ENCODE measurements at places on chromosomes 3 and 15.

DNA sequence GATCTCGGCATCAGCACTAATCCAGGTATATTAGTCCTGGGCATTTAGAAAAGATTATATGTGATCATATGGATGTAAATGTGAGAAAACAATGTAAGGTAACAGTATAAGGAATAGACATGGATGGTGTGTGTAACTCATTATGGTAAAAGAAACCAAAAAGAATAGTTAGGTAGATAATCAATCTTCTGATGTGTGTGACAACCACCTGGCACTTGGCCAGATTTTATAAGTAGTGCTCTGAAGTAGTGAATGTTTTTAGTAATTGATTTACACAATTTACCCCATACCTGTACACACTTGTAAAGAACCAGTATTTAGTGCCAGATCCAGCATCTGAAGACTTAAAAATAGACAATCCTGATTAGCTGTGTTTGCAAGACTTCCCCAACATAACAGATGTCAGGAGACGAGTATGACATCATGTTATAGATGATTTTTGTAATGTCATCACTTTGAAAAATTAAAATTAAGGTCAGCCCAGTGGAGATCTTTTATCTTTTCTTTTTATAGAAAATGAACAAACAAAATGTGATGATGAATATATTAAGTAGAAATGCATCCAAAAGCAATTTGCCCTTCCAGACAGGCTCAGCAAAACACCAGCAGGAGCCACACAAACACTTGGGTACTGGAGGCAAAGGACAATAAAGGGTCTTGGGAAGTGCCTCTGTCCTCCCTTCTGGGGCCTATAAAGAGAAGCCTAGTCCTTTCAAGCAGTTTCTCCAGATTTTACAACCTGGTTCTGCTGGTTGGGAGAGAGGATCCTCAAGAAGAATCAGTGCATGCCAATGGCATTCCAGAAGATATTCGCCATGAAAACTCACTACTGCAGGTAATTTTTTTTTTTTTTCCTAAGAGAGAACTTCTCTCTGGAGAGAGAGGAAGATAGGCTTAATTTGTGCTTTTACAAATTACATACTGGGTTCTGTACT, 140.7 kb downstream of the MECOM start:
- no peak for DNase-seq

DNA sequence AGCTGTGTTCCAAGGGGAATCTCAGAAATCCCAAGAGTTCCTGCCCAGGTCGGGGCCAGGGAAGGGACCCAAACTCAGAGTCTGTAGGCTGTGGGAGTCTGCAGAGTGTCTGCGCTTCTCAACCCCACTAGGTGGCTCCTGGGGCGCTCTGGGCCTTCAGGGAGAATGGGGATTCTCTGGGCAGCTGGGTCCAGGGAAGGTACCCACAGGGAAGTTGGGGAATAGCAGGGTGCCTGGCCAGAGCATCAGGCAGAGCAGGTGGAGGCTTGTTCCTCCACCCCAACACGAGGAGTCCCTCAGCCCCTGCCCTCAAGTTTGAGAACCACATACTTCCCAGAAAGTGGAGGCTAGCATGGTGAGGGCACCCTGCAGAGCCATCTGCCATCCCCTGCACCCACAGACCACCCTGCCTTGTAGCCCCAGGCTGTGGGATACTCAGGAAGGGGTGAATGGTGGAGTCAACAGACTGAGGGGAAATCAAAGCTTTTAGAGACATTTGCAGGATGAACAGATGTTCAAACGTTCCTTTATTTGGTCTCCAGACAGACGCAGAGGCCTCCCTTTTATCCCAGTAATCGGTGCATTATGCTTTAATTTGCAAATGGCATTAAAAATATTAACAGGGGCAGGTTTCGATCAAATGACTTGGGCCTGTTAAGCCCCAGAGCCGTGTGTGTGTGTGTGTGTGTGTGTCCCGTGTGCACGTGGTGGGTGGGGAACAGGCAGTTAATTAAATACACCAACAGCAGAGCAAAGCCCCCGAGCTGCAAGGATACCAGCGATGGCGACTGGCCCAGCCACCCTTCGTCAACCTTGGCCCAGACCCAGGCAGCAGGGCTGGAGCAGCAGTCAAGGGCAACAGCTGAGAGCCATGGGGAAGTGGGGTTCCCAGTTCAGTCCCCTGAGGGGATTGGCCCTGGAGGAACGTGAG, 57.7 kb downstream of the DNAJB8 start:
- no peak for DNase-seq

DNA sequence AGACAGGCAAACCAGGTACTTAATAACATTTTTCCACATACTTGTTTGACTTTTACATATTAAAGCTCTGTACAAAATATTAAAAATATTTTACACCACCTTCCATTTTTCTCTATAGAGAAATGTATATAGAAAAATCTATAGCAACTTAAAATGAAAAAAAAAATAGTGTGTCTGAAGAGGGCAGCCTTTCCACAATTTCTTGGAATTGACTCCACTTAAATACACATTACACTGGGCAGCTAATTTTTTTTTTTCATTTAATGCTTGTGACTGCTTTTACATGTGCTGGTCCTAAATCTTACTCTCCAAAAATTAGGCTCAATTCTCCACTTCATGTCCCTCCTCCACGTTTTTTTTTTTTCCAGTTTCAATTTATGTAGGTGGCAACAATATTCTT, 427.0 kb upstream of the RBMS3 start:
- DNase-seq, result no peak

- DNase-seq, result no peak
Measured at GRCh38 chr3:188326968-188327367, 173.0 kb downstream of the LPP start.

DNA sequence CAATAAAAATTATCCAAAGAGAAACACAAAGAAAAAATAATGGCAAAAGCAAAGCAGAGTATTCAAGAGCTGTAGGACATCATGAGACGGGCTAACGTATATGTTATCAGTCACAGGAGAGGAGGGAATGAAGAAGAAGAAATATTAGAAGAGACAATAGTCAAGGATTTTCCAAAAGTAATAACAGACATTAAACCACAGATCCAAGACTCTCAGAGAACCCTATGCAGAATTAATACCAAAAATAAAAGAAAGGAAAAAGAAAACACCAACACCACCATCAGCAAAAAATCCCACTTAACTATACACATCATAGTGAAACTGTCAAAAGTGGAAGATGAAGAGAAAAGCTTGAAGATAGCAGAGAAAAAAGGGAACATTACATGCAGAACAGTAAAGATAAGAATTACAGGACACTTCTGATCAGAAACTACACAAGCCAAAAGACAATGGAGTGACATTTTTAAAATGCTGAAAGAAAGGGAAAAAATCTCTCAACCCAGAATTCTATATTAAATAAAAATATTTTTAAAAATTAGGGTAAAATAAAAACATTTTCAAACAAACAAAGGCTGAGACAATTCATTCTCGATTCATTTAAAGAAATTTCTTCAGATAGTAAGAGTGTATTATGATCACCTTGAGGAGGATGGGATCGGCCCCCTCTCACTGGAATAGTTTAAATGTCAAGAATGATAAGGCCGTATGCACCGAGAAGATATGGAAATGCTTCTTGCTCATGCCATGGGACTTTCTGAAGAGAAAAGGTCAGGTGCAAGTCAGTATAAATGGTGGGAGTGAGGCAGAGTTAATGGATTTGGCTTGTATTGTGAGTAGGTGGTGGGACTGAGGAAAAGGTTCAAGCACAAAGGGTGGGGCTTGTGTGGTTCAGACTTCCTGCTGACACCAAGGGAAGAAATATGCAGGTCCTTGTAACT, 28.5 kb downstream of the TM2D3 start:
- no peak for DNase-seq

DNA sequence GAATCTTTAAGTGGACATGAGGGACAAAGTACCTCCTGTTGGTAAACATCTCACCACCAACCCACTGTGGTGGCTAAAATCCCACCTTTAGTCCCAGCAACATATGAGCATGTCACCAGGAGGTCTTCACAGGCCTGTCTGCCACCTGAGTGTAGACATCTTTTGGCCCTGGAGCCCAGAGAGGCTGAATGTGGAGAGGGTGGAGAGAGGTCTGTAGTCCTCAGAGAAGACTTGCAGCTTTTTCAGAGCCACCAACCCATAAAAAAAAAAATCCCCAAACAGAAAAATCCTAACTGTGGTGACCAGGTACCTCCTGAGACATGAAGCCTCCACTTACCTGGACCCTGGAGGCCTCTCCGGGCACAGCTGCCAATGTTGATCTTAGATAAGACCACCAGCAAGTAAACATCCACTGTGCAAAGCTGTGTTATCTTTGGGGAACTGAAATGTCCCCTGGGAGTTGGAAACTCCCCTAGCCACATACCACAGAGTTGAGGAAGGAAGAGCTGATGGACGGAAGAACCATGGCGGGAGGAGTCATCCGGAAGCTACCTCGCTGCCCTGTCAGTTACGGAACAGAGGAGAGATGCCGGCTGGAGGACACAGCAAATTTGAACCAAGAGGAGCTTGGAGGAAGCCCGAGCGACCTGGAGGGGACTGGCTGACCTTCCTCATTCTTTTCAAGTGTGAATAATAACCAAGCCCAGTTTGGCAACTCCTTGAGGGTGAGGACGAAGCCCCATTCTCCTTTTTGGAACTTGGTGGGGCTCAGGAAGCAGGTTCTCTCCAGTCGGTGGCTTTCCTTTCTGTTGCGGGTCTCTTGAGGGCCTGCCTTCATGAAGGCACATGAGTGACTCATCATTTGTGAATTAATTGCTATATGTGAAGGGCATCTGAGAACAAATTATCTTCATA, at the start of gene GHRL:
GHRL (minus strand) TSS at position 443 of the 915 bp plus-strand sequence. CDS start 2,767 bp downstream, outside the sequence.
- no peak for DNase-seq

DNA sequence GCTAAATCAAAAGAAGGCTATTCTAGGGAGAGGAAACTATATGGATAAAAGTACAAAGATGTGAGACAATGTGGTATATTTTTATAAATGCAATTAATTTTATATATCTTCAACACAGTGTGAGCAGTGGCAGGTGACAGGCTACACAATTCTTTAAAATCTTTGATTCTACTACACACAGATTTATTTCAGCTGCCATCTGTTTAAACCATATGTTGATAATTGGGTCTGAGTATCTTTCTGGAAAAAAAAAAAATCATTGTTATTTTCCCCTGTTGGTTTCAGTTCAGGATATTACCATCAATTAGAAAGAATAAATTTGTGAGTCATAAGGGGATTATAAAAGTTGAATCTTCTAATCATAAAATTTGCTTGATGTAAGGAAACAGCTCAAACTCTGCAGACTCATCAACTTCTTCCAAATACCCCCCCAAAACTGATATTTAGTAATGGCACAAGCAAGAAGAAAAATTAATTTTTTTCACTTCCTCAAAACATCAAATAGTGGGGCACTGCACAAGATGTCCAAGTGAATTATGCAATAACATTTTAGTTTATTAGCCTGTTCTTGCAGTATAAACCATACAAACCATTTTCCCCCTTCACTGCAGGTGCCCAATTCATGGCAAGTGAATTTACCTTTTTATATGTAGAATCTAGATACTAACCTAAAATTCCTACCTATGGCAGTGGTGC, 12.0 kb downstream of the PIERCE2 start:
- no peak for DNase-seq

DNA sequence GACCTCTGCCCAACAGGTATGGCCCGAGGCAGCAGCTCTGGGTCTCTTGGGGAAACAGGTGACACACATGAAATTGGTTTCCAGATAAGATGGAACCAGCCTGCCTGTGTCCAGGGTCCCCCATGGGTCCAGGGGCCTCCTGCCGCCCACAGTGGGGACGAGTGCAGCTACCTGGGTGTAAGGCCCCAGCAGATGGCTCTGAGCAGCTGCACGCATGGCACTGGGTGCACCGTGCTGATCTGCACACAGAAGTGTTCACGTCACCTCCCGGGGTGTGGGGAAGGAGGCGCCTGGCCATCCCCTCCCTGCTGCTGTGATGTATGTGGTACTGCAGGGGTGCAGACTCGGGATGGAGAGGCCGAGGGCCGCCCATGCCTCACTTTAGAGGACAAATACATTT, 63.6 kb downstream of the NIPA2 start:
- DNase-seq, result no peak

- peak; percentile 89 for DNase-seq
Measured at GRCh38 chr15:29736744-29737020, 85.6 kb downstream of the TJP1 start.

DNA sequence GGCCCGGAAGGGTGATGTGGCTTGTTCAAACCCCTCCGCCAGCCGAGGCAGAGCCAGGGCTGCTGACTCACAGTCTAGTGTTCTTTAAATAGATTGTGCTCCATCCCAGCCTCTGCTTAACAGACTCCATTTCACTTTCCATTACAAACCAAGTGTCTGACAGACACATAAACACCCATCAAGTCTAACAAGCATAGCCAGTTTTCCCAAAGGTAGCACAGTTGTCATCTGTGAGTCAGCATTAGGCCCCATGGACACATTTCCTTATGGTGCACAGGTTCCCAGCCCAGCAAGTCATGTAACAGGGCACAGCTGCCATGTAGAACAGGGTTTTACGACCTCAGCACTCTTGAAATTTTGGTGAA, 109.9 kb upstream of the RAP2B start:
- peak; percentile 82 for DNase-seq

DNA sequence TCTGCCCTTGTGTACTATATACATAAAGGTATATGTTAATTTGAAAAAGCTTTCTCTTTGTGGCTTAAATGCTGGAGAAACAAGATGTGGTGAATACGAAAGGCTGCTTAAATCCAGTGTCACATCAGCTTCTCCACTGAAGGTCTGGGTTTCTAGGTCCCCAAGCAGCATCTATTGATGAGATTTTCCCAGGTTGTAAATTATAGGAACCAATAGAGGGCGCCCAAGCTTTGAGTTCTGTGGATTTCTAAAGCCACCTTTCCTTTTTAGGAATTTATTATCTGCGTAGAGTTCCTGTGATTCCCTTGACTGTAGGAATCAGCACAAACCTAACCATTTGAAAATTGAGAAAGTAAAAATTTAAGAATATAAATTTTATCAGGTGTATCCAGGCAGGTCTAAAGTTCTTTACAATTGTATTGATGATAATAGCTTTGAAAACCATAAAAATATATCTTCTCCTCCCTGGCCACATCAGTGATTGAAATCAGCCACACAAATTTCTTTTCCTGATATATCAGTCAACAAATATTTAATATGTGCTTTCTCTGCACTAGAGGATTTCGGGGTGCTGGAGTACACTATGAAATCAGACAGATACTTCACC, 88.3 kb upstream of the ADAMTSL3 start:
- DNase-seq, result peak; percentile 48

DNA sequence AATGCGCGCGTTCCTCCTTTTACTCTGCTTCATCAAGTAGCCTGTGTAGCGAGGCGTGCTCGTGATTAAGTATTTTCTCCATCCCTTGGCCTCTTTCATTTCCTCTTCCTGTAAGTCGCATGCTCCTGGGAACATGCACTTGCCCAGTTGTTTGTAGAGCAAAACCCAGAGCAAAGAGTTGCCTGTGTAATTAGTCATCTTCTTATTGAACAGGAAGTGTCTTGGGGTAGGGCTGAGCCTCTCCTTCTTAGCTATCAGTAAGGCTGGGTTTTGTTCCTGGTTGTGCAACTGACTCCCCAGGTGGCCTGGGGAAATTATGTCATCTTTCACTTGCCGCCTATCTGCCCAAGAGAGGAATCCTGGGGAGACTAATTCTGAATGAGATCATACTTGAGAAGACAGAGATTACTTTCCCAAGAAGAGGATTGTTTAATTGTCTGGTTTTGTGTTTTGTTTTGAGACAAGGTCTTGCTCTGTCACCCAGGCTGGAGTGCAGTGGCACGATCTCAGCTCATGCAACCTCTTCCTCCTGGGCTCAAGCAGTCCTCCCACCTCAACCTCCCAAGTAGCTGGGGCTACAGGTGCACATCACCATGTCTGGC, 14.9 kb downstream of the LIPH start:
- peak; percentile 90 for DNase-seq

GRCh38 chr15:57165992-57166391, 210.3 kb upstream of the CGNL1 start:
- DNase-seq, result no peak

GRCh38 chr3:17233398-17233800, 348.6 kb downstream of the PLCL2 start:
- DNase-seq, result peak; percentile 36

- DNase-seq, result peak; percentile 75
Measured at GRCh38 chr15:41558400-41559238, at the start of gene TYRO3. Gene TYRO3, plus strand, starts transcription at chr15:41559212. Its CDS starts 46 bp downstream, at chr15:41559258.
